ENCODE measurements at places on chromosomes 11 and 22. TPM values are rescaled to one million over a fixed set of nuclear protein-coding genes. Genes with fewer than 3 reads are reported as not detected.

DNA sequence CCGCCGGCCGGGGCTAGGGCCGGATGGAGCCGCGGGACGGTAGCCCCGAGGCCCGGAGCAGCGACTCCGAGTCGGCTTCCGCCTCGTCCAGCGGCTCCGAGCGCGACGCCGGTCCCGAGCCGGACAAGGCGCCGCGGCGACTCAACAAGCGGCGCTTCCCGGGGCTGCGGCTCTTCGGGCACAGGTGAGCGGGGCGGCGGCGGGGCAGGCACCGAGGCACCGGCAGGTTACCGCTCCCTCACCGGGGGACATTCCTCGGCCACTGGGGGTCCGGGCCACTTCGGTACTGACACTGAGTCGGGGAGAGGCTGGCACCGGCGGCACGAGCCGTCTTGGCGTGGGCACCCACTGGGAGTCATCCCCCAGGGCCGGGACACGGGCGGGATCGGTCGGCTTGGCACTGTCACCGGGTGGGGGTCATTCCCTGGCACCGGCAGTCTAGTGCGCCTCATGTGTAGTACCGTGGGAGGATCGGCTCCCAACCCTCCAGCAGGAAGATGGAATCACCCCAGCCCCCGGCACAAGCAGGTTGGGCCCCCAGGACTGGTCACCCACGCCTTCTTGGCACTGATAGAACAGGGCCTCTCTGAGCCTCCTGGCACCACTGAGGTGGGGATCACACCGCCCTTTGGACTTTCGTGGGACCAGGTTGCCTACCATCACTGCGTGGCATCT lies 511 bp downstream of the DGKZ start:
- no peak for DNase-seq

The VSTM5 gene
- not detected for total RNA-seq

DNA sequence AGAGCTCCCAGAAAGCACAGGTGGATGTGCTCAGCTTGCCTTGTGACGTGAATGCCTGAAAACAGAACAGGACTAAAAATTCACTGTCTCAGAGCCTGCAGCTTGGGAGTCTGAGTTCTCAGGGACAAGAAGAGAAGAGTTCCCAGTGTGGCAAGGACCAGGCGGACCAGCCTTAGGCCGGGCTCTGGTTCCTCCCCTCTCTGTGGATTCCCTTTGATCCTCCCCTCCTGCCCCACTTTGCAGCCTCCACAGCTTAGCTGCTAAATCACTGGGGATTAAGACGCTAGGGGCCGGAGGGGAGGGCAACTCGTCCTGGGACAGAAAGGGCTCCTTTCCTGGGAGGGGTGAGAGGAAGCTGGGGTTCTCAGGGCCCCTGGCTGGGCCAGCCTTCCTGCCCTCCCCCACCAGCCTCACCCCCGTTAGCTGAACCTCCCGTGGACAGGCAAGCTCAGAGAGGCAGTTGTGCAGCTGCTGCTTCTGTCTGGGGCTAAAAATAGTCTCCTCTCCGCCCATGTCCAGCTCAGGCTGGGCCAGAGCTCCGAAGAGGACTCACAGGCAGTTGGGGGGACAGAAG lies 29.9 kb upstream of the JAM3 start:
- no peak for DNase-seq

The TSPAN32 gene
- total RNA-seq: 0.81 TPM

DNA sequence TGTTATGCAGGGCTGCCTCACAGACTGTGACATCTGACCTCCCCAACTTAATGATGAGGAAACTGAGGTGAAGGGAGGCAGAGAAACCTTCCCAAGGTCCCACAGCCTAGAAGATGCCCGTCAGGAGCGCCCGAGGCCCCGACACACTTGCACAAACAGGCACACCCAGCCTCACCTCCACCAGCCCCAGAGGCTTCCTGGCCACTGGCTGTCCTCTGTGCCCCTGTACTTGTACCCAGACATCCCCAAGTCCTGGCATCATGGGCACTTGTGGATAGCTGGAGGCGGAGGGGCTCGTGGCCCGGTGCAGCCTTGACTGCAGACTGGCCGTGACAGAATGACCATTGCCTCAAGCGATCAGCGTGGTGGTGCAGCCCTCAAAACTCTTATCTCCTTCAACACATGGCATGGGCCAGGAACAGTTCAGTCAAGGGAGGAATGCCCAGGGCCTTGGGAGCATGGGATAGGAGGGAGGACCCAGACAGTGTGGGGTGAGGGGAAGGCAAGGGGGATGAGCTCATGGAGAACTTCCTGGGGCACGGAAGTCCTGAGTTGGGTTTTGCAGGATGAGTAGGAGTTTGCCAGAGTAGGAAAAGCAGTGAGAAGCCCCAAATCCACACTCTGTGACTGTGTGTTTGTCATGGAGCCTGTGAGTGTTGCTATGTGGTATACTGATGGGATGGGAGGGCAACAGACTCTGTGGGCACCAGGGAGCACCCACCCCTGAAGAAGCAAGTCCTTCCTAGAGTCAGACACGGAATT lies 25.8 kb upstream of the PPARA start:
- DNase-seq: no peak

DNA sequence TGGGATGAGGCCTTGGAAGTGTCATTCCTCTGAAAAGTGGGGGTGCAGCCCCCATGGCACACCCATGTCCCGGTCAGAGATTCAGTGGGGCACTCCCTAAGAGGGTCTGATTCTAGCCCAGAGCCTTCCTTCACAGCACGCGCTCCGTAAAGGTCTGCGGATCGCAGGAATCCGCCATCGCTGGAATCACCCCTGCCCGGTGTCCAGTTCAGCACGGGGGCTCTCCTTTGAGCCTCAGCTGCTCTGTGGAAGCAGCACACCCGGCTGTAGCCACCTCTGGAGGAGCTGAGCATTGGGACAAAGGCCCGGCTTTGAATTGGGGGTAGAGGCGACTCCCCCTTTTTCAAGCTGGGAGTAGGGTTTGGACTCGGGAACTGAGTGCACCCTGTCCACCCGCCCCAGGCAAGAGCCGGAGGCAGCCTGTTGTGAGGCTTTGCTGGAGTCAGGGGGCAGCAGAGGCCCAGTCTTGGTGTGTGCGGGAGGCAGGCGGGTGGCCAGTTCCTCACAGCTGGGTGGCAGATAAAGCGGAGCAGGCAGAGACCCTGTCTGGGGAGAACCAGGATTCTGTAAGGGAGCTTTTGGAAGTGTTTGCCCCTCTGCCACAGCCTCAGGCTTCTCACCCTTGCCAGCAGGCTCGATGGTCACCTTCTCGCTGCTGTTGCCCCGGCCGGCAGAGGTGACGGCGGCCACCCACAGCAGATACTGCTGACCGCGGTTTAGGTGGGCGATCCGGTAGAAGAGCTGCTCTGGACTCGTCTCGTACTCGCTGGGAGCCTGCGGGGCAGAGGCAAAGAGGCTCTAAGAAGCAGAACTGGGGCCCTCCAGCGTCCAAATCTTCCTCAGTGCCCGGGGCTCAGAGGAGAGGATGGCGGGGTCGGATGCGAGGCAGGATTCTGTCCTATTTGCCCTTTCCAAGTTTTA lies 115.9 kb downstream of the CEP164 start:
- no peak for DNase-seq

The CTSF gene
- total RNA-seq: 11.3 TPM

DNA sequence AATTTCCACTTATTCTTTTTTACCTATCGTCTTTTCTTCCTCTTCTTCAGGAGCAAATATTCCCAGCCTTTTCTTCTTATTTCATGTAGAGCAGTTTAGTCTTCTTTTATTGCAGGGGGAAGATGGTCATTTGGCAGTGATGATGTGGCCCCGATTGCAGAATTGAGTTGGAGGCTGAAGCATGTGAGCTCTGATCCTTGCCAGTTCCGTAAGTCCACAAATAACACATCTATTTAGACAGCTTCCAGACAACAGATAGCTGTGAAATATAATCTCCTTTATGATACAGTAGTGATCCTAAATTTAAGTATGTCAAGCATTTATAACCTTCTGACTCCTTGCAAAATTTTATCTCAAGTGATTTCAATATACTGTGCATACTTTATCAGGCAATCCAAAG lies 27.5 kb downstream of the REXO2 start:
- DNase-seq: no peak

- no peak for DNase-seq
Measured at GRCh38 chr22:32618441-32619140, 144.0 kb downstream of the FBXO7 start.

GRCh38 chr11:123083623-123084029 lies 21.7 kb upstream of the HSPA8 start:
- DNase-seq: peak; percentile 88

GRCh38 chr11:64638829-64639228 lies 47.8 kb downstream of the SLC22A12 start:
- no peak for DNase-seq

DNA sequence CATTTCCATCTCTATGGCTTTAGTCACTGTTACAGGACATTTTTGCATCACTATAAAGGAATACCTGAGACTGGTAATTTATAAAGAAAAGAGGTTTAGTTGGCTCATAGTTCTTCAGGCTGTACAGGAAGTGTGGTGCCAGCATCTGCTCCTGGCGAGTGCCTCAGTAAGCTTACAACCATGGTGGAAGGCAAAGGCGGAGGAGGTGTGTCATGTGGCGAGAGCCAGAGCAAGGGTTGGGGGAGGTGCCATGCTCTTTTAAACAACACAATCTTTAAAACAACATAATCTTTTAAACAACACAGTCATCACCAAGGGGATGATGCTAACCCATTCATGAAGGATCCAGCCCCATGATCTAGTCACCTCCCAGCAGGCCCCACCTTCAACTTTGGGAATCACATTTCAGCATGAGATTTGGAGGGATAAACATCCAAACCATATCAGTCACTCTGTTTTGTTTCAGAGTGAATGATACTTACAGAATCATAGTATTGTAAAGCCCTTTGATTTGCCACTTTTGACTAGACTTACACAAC lies 103.3 kb downstream of the PDE3B start:
- peak; percentile 35 for DNase-seq

DNA sequence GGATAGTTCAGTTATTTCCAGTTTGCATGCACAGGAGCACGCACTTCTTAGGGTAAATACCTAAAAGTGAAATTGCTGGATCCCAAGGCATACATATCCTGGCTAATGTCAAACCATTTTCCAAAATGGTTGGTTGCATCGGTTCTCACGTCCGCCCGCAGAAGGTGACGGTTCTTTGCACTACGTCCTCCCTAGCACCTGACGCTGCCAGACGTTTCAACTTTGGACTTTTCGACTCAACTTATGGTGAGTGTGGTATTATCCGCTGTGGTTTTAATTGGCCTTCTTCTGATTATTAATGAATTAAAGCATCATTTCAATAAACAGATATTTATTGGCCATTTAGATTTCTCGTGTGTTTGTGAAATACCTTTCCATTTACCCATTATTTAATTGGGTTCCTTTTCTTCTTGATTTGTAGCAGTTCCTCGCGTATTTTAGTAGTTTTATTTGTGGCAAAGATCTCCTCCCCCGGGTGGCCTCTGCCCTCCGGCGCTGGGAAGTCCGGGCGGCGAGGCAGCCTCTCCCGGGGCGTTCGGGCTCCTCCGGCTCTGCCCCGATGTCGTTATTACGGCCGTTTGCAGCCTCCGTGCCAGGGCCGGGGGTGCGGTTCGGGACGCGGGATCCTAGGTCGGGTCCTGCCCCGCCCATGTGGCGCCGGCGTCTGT lies at the start of gene JHY:
Gene JHY (plus strand): TSS at position 571 of the 668 bp plus-strand sequence. CDS start 3,091 bp downstream, outside the sequence.
- peak; percentile 20 for DNase-seq

- DNase-seq: no peak
Measured at GRCh38 chr11:22049276-22049675, 143.6 kb upstream of the ANO5 start.

- no peak for DNase-seq
Measured at GRCh38 chr11:8757533-8757932, 74.9 kb downstream of the RPL27A start.

The TTC36 gene
- 0.19 TPM for total RNA-seq

- no peak for DNase-seq
Measured at GRCh38 chr11:119741369-119742262, 12.6 kb upstream of the NECTIN1 start.

- DNase-seq: no peak
Measured at GRCh38 chr11:95520369-95521132, 269.0 kb downstream of the FAM76B start.

- no peak for DNase-seq
Measured at GRCh38 chr11:71102251-71102995, 150.0 kb downstream of the SHANK2 start.

DNA sequence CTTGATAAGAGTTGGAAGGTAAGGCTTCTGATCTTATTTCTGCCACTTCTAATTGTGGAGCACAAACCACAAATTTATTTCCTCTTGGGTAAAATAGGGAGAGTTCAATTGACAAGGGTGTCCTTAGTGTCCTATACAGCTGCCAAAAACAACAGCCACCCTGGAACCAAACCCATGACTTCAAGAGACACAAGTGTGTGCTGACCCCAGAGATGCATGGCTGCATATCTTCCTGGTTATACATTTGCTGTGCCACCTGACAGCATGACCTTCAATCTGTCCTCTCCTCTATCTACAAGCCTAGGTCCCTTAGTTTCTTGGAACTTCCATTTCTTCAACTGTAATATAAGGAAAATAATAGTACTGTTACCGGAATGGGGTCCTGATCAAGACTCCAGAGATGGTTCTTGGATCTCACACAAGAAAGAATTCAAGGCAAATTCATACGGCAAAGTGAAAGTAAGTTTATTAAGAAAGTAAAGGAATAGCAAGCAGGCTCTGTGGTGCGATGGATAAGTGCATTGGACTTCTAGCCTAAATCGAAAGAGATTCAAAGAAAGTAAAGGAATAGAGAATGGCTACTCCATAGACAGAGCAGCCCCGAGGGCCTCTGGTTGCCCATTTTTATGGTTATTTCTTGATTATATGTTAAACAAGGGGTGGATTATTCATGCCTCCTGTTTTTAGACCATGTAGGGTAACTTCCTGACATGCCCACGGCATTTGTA lies 15.5 kb upstream of the TMEM123 start:
- DNase-seq: no peak

- DNase-seq: no peak
Measured at GRCh38 chr11:125069008-125069407, 5.9 kb downstream of the SLC37A2 start.

The ANGPTL5 gene
- total RNA-seq: not detected

The PHLDA2 gene
- total RNA-seq: 15.2 TPM

The RPL3 gene
- 2,312 TPM for total RNA-seq

GRCh38 chr22:44940130-44940529 lies 69.7 kb downstream of the PHF21B start:
- no peak for DNase-seq

- no peak for DNase-seq
Measured at GRCh38 chr11:120827198-120827597, 196.7 kb upstream of the TBCEL start.

DNA sequence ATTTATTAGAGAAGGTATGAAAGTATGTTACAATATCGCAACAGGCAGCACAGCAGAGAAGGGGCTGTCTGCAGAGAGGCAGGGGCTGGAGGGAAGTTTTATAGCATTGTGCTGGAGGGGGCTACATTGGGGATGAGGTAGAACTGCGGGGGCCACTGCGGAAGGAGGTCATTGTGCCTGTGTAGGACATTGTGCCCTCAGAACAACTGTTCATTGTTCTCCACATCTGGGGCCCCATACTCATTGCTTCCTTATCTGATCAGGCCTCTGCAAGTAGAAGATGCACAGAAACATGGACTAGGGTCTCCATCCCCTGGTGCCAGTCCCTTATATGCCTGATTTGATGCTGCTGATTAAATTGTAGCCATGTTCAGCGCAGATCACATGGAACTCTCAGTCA lies 12.1 kb downstream of the NADSYN1 start:
- no peak for DNase-seq

DNA sequence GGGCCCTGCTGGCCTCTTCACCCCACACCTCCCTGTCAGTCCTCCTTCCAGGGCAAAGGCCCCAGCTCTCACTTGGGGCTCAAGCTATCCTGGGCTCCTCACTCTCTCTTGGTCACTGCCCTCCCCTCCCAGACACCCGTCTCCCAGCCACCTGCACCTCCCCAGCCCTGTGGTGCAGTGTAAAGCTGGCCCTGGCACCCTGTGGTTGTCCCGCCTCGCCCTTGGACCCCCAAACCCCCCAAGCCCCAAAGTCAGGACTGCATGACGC lies 16.8 kb upstream of the PPARA start:
- no peak for DNase-seq

The MAML2 gene
- total RNA-seq: 2.3 TPM
